B cell (primary cell): ENCODE measurements at places on chromosomes 1 and 21. TPM values are rescaled to one million over a fixed set of nuclear protein-coding genes. Genes with fewer than 3 reads are reported as not detected.

The S100A3 gene
- not detected in 2 replicates for total RNA-seq

The IGSF21 gene
- total RNA-seq: not detected in 2 replicates

The ANKRD35 gene
- not detected in 2 replicates for total RNA-seq

The KMO gene
- 12.8 and 14.0 TPM in 2 replicates for total RNA-seq

The FAM177B gene
- 19.6 and 19.9 TPM in 2 replicates for total RNA-seq

The PODN gene
- not detected in 2 replicates for total RNA-seq

The MASP2 gene
- total RNA-seq: not detected in 2 replicates

The FAM72D gene
- total RNA-seq: 0.32 TPM in 1 of 2 replicates, not detected in the other

The FCRL2 gene
- 78.3 and 81.0 TPM in 2 replicates for total RNA-seq

The TSACC gene
- total RNA-seq: 0.69 TPM in 1 of 2 replicates, not detected in the other

The MATN1 gene
- 1.7 and 3.2 TPM in 2 replicates for total RNA-seq

The IGSF5 gene
- not detected in 2 replicates for total RNA-seq

The NTRK1 gene
- not detected in 2 replicates for total RNA-seq

The OR2T12 gene
- total RNA-seq: not detected in 2 replicates

The SPRR4 gene
- not detected in 2 replicates for total RNA-seq

The KCNN3 gene
- total RNA-seq: 0.17 and 0.29 TPM in 2 replicates

The NMNAT2 gene
- total RNA-seq: not detected in 2 replicates

The ATP1A4 gene
- not detected in 2 replicates for total RNA-seq

The GPR37L1 gene
- not detected in 2 replicates for total RNA-seq

The TMIGD3 gene
- not detected in 2 replicates for total RNA-seq

The FCGR2B gene
- 143 and 144 TPM in 2 replicates for total RNA-seq

The CIART gene
- total RNA-seq: 0.27 TPM in 1 of 2 replicates, not detected in the other

The BSND gene
- not detected in 2 replicates for total RNA-seq

The ACTL8 gene
- not detected in 2 replicates for total RNA-seq

The RGS13 gene
- total RNA-seq: 0.36 and 0.59 TPM in 2 replicates

The TXNIP gene
- total RNA-seq: 522 and 542 TPM in 2 replicates
